ENCODE measurements at places on chromosomes 1 and 21.

- DNase-seq = no peak
Observed at GRCh38 chr1:243850202-243850451, at the start of gene AKT3. Gene AKT3 (minus strand): TSS chr1:243850243. CDS start chr1:243843170, 7,073 bp downstream.

DNA sequence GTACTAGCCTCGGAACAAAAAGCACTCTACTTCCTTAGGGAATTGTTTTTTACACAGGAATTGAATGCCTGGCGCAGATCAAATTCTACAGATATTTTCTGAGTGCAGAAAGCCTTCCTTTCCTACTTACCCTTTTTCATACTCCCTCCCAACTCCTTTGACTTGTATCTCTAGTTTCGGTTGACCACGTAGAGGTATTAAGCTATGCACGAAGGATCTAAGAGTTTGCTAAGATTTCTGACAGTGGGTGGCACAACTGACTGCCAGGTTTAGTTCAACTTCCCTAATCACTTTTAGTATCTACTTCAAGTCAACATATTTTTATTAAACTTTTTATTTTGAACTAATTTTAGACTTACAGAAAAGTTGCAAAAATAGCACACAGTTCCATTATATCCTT is 5.0 kb downstream of the TOR1AIP2 start:
- no peak for DNase-seq

- DNase-seq = no peak
Observed at GRCh38 chr21:45454926-45455673, 50.1 kb downstream of the COL18A1 start.

GRCh38 chr1:225435487-225435886 is 7.6 kb upstream of the LBR start:
- DNase-seq = no peak

DNA sequence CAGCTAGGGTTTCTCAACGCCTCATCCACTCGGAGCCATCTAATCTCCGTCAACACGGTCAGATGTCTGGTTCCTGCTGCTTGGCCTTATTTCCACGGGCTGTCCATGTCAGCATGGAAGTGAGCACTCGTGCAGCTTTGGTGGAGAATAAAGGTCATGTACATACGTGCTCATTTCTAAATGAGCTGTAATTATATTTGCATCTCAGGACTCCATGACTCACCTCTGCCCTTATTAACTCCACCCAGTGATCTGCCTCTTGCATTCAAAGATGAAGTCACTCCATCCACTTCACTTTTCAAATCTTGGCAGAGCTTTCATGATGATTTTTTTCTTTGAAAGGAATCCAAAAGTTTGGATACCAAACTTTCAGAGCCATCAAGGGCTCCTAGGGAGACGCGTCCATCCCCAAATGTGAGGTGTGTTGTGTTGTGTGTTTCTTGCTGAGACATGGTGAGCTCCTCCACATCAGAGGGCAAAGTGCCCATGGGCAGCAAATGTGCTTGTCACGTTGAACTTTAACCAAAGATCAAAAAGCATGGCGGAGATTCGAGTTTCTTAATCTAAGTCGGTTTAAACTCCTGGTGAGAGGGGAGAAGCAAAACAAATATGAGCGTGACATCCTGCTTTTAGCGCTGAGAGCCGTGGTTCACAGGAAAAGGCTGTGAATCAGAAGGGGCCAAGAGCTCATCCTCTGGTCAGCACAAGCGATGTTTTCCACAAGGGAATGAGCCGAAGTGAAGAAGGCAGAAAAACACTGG is 68.6 kb upstream of the ERRFI1 start:
- DNase-seq = no peak

- DNase-seq = no peak
Observed at GRCh38 chr1:169906938-169907337, 13.2 kb upstream of the SCYL3 start.

DNA sequence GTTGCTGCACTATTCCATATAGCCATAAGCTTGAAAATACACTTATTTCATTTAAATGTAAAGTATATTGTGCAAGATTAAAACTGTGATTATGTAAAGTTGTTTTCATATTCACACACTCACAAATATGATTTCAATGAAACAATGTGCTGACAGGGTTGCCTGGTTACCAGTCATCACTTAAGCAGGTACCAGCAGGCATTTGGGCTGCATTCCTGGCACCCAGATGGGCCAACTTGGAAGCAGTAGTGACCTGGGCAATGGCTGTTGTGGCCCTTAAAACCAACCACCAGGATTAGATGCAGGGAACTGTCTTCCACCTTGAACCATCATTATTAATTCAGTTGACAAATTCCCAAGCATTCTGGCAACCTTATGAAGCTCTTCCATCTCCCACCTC is 45.0 kb upstream of the RASAL2 start:
- DNase-seq = no peak

- no peak for DNase-seq
Observed at GRCh38 chr1:54624466-54625464, 1.4 kb upstream of the FAM151A start.

GRCh38 chr1:218802799-218803198 is 370.9 kb upstream of the LYPLAL1 start:
- no peak for DNase-seq

GRCh38 chr1:79737193-79737592 is 730.7 kb upstream of the ADGRL4 start:
- DNase-seq = no peak

DNA sequence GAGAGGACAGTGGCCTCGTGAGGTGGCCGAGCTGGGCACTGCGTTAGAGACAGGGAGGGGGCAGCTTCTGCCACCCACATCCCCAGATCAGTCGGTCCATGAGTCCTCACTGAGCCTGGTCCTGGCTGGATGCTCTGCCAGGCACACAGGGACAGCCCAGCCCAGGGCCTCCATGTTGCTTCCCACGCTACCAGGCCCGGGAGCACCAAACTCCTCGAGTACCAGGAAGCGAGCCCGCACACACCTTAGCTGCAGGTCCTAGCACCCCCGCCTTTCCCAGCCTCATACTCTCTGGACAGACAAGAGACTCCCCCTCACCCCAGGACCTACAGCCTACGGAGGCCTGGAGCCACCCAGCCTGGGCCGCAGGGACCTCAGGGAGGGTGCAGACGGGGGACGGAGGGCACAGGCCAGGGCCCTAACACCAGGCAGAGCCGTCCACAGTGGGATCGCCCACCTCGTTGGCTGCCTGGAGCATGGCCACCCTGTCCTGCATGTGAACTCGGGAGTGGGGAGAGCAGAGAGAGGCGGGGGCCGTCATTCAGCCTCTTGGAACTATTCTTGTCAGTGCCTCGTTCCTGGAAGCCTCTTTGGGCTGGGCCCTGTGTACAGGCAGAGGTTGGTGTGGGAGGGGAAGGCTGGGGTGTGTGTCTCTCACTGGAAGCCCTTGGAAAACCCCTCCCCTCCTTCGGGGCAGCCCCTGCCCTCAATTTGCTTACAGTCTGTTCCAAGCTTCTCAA is 90.9 kb upstream of the RUNX3 start:
- DNase-seq = no peak

All from NCI-H524 treated with DMSO at 0.1 percent for 48 hours (cell line).